ENCODE measurements at places on chromosomes 13 and 19.

DNA sequence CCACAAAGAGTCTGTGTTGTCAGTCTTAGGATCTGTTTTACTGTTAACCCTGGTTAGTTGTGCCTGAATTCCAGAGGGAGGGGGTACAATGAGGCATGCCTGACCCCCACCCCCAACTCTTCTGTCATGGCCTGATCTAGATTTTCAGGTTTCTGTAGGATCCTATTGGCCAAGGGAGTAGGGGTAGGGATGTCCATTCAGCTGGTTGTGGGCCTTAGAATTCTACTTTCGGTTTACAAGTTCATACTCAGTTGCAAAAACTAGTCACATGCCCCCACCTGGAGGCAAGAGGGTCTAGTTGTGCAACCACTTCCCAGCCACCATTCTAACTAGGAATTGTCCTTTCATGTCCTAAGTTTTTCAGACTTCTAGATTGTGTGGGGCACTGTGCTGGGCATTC is 94.3 kb upstream of the MBNL2 start:
- no peak for DNase-seq

DNA sequence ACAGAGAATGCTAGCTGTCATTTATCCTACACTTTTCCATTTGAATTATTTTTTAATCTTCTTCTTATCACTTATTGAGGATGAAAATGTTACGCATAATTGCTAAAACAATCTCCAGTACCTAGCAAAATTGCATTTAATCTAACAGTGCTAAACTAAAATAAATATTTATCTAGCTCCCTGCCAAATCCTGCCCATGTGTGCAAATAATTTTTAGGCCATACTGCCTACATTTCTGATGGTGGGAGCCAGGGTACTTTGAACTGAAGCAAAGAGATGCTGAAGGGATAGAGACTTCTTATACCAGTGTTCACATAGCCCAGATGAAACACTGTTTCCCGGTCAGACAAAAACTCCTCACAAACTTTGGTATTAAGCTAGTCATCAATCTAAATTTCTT is 1268.7 kb upstream of the PCDH20 start:
- DNase-seq, result no peak

GRCh38 chr19:5958074-5958850 is 19.7 kb downstream of the RANBP3 start:
- DNase-seq, result no peak

GRCh38 chr13:45817833-45818232 is 33.7 kb downstream of the SIAH3 start:
- no peak for DNase-seq

DNA sequence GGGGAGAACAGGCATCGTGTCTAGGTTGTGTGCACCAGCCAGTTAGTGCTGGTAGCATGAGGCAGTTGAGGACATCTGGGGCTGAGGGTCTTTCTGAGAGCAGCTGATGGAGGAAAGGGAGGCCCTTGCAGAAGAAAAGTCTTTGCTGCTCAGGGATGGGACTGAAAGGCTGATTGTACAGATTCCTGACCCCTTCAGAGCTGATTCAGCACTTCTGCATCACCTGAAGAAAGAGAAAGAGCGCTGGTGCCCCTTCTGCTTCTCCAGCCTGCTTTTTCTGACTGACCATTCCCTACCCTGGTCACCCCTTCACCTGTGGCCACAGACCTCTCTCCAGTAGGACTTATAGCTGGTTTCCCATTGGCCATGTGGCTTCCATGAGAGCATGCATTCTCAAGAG is 476.2 kb downstream of the TSHZ3 start:
- DNase-seq, result no peak

DNA sequence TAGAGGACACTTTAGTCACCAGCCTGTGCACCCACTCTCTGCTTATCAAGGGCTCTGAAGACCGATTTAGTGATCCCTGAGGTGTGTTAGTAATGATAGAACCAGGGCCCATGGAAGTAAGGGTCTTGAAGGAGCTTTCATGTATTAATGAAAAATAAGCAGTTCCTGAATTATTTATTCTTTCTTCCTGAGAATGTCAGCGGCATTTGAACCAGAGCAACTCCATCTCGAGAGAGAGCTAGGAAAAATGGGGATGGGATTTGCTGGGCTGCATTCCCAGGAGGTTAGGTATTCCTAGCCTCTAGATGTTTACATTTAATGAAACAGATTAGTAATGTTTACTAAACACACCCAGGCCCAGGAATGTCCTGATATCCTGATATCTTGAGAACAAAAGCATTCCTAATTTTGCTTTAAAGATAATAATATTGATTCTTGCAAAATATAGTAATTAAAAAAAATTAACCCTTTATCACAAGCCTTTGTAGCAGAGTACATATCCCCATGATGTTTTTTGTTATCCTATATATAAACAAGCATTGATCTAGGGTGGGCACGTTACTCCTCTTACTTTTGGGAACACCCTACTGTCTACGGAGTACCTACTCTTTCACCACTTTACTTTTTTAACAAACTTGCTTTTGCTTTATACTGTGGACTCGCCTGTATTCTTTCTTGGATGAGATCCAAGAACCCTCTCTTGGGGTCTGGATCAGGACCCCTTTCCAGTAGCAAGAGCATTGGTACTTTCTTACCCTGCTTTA is 63.1 kb downstream of the COG3 start:
- no peak for DNase-seq

DNA sequence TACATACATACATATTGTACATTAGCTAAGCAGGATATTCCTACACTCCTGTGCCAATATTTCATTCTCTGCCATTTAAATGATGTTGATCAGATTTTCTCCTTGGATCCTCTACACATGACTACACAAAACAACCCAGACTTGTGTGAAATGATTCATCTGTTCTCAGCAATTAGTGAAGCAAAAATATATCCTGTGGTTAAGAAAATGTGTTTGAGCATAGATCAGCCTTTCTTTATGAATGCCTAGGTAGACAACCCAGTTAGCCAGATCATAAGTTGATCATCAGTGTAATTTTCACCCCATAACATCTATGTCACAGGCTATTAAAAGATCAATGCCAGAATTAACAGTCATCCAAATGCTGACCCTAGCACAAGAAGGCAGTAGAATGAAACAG is 275.2 kb upstream of the EDNRB start:
- no peak for DNase-seq

GRCh38 chr13:42875475-42876269 is 94.3 kb downstream of the FAM216B start:
- no peak for DNase-seq

- no peak for DNase-seq
Observed at GRCh38 chr13:114320065-114320464, 5.8 kb downstream of the CHAMP1 start.

DNA sequence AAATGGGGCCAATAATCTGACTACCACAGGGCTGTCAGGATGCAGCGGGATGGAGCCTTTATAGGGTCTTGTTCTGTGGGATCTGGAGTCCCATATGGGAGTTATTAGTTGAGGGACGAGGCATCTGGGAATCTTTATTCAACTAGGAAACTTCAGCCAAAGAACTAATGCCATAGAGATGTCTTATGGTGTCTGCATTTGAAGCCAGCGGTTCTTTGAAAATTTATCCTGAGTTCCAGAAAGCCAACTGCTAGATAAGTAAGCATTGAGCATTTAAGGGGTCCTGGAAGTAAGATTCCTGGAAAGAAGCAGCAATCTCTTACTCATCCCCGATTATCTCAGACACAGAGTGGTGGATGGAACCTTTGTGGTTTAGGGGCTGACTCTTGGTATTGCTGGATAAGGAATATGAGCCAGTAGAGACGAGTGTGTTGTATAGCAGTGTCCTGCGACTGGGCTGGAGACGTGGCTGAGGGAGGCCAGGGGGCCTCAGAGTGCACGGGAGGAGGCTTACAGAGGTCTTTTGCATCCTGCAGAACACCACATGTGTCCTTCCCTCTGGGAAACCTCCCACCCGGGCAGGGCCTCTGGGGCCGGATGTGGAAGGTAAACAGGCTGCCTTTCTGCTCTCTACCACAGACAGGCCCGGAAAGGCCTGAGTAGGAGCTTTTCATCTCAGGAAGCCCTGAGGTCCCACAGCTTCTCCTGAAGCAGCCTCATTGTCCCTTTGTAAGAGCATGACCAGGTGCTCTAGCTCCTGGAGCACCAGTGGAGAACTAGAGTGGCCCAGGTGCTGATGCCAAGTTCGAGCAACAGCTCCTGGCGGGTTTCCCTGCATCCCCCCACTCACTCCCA is 28.8 kb downstream of the ACTN4 start:
- no peak for DNase-seq

DNA sequence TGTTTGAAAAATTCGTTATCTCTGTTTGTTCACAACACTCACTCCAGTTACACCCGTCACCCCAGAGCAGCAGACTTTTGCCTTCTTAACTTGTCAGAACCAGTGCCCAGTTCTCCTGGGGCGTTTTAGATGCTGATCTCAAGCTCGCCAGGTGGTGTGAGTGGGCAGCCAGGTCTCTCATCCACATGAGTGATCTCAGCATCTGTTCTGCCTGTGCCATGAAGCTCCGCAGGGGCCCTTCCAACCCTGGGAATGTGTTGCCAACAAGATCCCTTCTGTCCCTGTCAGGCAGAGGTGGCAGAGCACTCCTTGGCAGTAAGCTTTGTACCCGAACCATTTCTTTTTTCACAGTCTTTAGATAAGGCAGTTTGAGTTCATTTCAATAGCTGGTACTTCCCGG is 896.5 kb downstream of the UQCRFS1 start:
- no peak for DNase-seq

DNA sequence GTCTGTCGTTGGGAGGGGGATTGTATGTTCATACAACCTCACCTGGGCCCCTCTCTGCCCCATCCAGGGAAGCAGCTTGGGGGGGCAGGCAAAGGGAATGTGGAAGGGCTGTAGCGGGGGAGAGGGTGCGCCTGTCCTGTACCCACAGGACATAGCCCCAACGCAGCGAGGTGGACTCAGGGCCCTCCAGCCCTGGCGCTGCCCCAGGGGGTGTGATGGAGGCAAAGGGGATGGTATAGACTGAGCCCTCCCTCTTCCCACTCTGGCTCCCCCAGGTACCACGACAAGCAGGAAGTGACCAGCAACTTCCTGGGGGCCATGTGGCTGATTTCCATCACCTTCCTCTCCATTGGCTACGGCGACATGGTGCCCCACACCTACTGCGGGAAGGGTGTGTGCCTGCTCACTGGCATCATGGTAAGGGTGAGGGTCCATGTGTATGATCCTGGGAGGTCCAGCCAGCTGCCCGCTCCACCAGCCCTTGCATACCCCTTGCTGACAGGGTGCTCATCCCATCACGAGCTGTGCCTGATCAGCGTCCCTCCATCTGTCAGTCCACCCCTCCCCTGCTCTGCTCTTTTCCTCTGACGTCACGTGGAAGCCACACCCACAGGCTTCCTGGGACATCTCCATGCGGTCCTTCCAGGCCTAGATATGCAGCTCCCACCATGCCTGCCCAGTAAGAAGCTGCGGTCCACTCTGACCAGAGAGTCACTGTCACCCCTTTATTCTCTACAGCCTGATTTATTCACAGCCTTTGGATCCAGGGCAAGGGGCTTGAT is 18.3 kb downstream of the KCNN1 start:
- no peak for DNase-seq

DNA sequence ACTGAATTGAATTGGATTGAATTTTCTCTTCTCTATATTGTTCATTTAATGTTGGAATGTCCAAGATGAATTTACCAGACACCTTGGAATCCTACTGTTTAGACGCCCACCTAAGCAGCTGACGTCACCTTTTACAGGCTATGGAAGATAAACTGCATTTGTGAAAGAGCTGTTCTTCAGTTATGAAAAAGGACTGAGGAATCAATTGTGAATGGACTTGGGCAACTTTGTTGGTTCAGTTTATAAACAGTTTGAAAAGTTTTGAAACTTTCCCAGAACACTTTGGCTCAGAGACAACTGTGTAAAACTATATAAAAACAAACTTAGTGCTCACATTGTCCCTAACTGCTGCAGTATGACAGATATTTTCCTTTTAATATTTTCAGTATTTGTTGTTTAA is 590.8 kb upstream of the SPRY2 start:
- no peak for DNase-seq

GRCh38 chr19:9878511-9879196 is 43.5 kb downstream of the PIN1 start:
- DNase-seq, result no peak

DNA sequence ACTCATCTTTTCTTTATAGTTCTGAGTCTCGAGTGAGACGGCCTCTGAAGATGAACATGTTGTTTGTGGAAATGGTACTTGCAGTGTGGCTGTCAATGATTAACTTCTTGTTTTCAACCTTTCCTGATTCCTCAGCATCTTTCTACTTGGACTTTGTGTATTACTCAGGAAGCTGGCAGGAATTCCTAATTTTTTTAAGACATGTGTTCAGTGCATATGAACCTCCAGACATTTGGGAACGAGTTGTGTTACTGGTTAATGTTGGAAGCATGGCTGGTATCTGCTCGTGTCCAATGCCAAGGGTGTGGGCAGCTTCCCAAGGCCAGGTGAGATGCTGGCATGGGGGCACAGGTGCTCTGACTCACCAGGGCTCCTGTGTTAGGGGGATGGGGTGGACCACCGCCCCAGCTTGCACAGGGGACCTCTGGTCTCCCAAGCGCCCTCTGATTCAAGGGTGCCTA is 61.1 kb upstream of the MCF2L start:
- no peak for DNase-seq

- DNase-seq, result no peak
Observed at GRCh38 chr13:62067821-62068220, 652.2 kb upstream of the PCDH20 start.

DNA sequence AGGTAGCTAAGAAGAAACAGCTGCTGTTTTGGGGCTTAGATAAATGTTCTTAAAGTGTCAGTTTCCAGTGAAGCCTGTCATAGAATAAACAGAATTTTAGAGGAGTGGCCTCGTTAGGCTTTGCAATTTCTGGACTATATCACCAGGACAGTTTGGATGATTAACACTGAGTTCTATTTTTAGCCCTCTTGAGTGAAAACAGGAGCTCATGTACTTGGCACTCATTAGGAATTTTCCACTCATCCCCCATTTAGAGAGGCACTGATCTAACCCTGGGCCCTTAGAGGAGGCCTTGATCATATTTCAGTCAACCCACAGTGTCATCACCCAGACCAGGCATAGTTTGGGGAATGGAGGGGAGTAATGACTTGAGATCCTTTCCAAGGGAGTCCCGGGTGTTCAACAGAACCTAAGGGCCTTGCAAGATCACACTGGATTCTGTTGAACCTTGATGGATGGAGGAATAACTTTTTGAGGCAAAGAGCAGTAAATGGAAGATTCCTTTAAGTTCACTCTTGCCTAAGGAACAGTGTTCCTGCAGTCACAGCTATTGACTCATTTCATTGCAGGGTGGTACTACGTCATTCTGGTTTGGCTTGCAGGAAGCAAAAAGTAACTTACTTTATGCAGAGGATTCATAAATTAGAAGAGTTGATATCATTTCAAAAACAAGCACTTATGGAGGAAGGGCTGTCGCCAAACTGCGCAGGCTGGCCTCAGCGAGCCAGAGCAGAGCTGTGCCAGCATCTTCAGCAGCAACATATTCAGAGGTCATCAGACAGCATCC is 160.2 kb downstream of the SLC7A1 start:
- DNase-seq, result no peak

- no peak for DNase-seq
Observed at GRCh38 chr13:38688674-38689073, 1.8 kb downstream of the FREM2 start.
